ENCODE measurements at places on chromosomes 16 and 17.
A peak's percentile ranks its signal among the peaks of the same experiment; 100 is the strongest.

GRCh38 chr16:88992351-88993165 is 15.6 kb upstream of the CBFA2T3 start:
- no peak for DNase-seq

- DNase-seq = no peak
Measured at GRCh38 chr16:81008505-81008789, 1.4 kb downstream of the CENPN start.

- no peak for DNase-seq
Measured at GRCh38 chr17:76391200-76391715, 6.8 kb downstream of the SPHK1 start.

- peak; percentile 60 for DNase-seq
Measured at GRCh38 chr17:30519707-30520106, 42.5 kb downstream of the GOSR1 start.

DNA sequence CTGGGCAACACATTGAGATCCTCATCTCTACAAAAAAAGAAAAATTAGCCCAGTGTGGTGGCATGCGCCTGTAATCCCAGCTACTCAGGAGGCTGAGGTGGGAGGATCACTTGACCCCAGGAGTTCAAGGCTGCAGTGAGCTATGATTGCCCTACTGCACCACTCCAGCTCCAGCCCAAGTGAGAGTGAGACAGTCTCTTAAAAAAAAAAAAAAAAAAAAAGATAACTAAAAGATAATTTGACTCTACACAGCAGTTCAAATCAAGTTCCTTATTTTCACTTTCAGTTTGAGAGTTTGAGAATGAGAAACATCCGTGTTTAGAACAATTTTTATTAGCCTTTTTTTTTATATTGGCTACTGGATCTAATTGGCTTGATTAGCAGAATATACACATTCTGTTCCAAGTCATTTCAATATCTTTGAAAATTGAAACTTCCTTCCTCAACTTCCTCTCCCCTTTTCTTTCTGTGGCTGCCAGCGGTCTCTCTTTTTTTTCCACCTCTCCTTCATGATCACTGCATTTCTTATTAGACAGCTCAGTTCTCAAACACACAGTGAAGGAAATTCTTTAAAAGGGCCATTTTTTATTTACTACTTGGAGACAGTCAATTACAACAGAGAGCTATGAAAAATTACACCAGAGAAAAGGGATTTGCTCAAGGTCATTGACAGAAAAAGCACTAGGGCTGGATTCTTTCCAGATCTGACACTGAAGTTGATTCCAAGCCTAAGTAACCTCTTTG is 4.5 kb upstream of the ACSF2 start:
- no peak for DNase-seq

DNA sequence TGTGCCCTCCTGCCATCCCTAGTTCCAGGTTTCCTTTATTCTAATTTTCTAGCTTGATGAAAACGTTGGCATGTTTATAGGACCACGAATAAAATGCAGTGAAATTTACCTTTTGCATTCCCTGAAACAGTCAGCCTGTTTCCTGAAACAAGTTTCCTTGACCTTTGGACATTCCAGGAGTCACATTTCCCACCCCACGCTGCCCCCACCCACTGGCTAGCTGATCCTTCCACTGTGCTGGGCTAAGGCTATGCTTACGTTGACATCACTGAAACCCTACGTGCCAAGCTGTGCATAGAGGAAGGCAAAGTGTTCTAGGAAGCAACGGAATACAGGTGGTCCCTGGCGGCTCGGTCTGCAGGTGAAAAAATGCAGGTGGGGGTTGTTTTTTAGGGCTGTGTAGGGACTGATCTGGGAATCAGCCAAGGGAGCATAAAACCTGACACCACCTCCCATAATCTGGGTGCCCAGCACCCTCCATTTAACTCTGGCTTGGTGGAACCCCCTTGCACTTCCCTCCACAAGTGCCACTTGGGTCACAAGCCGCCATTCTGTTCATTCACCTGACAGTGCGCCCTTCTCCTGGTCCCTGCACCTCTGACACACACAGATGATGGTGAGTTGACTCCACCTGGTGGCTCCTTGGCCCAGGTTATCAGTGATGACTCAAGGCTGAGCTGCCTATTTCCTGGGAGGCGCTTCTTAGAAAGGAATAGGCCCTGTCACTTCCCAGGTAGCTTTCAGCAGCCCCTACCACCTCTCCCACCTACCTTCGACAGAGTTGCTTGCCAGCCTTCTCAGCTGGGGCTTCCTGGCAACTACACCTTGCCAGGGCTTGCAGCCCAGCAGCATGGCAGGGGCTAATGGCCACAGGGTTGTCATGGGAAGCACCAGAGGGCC is 83.7 kb downstream of the N4BP1 start:
- no peak for DNase-seq
